ENCODE measurements at places on chromosomes 12 and 14. TPM values are rescaled to one million over a fixed set of nuclear protein-coding genes. Genes with fewer than 3 reads are reported as not detected.

DNA sequence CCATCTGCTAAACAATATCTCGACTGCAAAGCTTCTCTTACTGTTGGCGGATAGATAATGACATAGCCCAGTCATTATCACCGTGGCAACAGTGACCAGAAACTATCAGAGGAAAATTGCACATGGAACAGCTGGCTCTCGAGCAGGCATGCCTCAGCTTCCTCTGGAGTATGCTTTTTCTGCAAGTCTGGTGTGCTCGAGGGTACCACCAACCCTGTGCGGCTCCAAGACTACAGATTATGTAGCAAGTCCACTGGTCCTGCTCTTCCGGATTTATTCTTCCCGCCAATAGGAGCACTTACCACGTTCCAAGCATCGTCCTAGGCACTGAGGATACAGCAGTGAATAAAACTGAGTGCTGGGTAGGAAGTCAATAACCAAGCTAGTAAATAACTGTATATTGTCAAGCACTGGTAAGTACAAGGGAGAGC lies 1.4 kb upstream of the GLRX5 start:
- no peak for DNase-seq

DNA sequence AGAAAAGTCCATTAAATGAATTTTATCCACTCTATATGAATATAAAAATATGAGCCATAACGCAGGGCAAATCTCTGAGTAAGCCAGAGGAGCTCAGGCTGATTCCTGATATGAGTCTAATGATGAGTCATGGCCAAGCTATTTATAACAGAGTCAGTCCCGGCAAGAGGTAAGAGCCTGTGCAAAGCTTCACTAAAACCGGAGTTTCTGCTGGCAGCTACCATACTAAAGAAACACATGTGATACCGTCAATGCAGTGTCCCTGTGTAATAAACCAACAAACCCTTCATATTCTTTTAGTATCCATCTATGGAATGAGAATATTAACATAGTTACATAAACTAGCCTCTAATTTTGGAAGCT lies 319.4 kb downstream of the KCNC2 start:
- peak; percentile 59 for DNase-seq

DNA sequence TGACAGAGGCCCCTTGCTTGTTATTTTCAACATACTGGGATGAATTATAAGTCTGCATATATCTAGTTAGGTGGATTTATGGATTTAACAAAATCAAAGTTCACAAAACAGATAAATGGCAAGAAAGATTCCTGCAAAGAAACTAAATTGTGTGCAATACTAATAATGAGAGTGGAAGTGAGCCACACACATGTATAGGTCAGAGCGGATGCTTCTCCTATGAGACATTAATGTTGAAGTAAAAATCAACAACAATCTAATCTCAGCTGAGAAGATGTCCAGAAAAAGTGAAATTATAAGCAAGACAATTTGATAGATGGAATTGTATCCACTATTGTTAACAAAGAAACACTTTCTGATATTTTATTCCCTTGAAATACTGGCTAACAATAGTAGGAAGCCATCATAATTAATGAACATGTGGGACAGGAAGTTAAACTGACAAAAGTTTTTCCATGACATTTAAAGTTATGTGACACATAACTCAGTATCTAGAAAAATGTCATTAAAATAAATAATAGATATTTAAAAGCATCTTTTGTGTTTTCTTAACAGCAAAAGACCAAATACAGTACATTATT lies 39.7 kb downstream of the RAD51B start:
- no peak for DNase-seq

- no peak for DNase-seq
These were observed 32.8 kb downstream of the CCER1 start for GRCh38 chr12:90922145-90922627.

DNA sequence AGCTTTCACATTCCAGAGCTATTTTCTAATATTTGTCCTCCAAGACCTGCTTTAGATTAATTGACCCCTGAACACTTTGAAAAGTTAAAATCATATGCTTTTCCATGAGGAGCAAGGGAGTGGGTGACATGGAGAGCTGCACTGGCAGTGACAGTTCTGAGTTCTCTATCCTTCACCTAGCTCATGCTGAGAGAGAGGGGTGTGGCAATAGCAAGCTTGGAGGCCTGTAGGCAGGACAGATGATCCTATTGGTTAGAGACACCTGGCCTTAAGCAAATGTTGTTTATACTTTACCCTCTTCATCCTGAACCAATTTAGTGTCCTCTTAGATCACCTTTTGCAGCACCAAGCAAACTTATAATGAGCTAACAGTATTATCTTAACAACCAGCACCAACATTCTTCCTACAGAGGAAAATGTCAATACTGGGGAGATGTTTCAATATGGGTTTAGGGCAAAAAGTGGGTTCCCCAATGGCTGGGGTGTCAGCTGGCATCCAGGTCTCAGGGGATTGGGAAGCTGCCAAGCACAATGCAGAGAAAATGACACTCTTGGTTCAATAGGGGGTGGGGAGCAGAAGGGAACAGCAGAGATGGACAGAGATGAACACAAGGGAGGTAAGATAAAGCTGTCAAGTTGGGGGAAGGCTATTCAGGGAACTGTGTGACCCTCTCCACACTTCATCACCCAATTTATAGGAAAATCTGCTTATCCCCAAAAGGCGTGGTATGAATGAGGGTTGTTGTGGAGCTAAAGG lies 37.0 kb upstream of the PPM1H start:
- no peak for DNase-seq

DNA sequence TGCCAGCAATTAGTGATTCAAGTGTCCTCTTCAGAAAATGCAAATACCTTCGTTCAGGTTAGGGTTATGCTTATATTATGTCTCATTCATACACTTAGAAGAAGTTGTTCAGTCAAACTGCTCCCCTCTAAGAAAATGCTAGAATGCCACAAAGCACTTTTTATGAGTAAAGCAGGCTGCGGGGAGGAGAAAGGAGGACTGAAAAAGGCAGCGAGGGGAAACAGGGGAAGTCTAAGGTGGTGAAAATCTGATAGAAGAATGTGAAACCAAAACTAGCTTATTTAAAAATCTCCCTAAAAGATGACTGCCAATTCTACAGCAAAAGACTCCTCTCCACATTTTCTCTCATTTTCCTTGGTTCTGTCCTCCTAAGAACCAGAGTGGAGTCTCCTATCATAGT lies 70.1 kb downstream of the PRKD1 start:
- no peak for DNase-seq

DNA sequence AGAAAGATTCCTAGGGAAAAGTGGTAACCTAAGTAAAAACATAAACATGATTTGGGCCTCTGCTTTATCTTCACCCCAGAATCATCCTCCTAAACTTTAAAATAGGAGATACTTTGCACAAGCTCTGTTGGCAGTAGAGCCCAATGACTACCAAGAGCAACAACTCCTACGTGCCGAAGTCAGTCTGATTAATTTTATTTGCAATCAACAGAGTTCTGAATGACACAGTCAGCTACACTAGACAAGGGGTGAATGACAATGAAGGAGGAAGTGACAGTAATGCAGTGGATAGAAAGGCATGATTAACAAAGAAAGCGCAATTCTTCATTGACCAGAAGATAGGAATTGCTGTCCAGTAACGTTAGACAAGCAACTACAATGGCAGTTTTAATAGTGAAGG lies 957.9 kb upstream of the USP15 start:
- no peak for DNase-seq

GRCh38 chr14:23883684-23884540 lies 69.7 kb upstream of the DHRS4 start:
- DNase-seq = no peak

GRCh38 chr14:69630360-69630759 lies 19.0 kb downstream of the SUSD6 start:
- DNase-seq = no peak

TMBIM6 gene
- total RNA-seq = 673 TPM

FOXM1 gene
- 0.79 TPM for total RNA-seq

CLEC2A gene
- not detected for total RNA-seq

RFX4 gene
- total RNA-seq = not detected

LGR5 gene
- total RNA-seq = 0.94 TPM

Measured in adrenal gland (tissue), 19 donors.